ENCODE measurements at places on chromosomes 1 and 21.

DNA sequence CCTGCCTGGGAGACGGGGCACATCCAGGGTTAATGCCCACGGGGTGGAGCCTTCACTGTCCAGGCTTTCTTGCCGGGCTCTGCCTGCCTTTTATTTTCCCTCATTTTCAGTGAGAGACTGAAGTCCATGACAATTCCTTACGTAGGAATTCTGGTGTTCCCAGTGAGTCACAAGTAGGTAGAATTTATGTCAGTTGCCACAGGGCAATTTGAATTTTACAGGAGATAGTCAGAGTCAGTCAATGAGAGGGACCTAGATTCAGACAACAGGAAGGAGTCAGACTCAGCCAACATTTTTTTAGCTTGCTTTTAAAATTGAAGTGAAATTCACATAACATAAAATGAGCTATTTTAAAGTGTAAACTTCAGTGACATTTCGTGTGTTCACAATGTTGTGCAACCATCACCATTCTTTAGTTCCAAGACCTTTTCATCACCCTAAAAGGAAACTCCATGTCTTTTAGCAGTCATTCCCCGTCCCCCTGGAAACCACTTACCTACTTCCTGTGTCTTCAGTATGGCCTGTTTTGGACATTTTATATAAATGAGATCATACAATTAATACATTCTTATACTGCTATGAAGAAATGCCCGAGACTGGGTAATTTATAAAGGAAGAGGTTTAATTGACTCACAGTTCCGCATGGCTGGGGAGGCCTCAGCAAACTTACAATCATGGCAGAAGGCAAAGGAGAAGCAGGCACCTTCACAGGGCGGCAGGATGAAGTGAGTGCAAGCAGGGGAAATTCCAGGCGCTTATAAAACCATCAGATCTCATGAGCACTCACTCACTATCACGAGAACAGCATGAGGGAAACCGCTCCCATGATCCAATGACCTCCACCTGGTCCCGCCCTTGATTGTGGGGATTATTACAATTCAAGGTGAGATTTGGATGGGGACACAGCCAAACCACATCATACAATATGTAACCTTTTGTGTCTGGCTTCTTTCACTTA lies 14.6 kb downstream of the AJAP1 start:
- no peak for DNase-seq

GRCh38 chr1:189431447-189431846 lies 1046.2 kb downstream of the BRINP3 start:
- DNase-seq, result no peak

- no peak for DNase-seq
Measured at GRCh38 chr1:153921803-153922075, 1.0 kb downstream of the GATAD2B start.

- DNase-seq, result no peak
Measured at GRCh38 chr1:233656032-233656635, 42.2 kb downstream of the KCNK1 start.

GRCh38 chr1:165539306-165539705 lies 4.5 kb upstream of the LRRC52 start:
- DNase-seq, result no peak

DNA sequence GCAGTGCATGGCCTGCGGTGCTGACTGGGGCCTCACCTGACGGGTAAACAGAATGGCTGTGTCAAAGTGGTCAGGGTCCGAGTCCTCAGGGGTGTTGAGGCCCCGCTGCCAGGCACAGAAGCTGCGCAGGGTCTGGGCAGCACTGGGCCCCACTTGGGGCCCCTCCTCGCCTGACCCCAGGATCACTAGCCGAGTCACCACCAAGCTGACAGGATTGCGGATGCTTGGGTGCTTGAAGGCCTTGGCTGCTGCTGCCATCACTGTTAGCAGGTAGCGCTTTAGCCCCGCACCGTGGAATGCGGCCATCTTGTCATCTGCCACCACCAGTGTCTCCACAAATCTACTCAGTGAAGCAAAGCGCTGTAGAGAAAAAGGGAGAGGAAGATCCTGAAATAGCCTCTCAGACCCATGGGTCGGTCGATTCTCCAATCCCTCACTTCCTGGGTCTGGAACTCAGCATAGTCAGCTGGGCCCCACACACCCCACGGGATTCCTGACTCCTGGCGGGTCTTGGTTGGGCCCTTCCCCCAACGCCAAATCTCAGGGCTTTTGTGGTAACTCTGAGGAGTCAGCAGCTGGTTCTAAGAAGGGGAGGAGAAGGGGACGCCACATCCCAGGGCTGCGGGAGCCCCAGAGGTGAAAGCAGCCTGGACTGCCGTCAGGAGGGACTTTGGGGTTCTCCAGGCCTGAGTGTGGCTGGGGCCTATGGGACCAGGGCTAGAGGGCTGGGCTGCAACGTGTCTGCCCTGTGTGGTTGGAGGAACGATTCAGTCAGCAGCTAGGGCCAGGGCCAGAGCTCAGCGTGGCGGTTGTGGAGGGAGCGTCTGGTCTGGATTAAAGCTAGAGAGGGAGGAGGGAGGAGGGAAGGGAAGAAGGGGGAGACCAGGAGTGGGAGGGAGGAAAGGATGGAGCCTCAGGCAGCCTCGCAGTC lies 2.1 kb downstream of the ADAMTS4 start:
- DNase-seq, result no peak

- DNase-seq, result no peak
Measured at GRCh38 chr21:39483917-39484316, 32.1 kb downstream of the SH3BGR start.

- DNase-seq, result no peak
Measured at GRCh38 chr1:167927046-167927754, 9.3 kb upstream of the DCAF6 start.

DNA sequence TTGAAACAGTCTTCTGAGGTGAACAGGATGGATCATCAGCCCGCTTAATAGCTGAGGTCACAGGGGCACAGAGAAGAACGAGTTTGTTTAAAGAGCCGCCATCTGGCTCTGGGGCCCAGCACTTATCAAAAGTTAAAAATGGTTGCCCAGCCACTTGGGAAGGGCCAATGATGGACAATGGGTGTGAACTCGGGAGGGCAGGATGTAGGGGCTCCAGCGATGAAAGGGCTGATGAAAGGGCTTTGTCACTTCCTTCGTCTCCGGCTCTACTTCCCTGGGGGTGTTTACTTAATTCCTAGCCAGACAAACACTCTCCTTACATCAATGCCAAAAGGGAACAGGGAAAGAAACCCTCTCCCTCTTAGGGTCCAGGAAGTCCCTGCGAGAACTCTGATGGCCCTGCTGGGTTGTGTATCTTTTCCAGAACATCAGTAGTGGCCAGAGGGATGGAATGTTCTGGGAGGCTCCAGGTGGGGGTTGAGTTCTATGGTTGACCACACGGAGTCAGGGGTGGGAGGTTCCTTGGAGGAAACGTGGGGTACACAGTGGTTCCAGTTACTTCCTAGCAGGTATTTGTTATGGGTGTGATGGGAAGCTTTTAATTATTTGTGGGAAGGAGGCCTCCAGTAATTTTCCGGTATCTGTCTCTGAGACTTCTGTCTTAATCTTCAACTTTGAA lies 9.0 kb upstream of the ABCG1 start:
- no peak for DNase-seq

GRCh38 chr1:9816199-9816598 lies 7.6 kb downstream of the CLSTN1 start:
- DNase-seq, result no peak

GRCh38 chr1:90712153-90712856 lies 4.8 kb downstream of the BARHL2 start:
- no peak for DNase-seq

DNA sequence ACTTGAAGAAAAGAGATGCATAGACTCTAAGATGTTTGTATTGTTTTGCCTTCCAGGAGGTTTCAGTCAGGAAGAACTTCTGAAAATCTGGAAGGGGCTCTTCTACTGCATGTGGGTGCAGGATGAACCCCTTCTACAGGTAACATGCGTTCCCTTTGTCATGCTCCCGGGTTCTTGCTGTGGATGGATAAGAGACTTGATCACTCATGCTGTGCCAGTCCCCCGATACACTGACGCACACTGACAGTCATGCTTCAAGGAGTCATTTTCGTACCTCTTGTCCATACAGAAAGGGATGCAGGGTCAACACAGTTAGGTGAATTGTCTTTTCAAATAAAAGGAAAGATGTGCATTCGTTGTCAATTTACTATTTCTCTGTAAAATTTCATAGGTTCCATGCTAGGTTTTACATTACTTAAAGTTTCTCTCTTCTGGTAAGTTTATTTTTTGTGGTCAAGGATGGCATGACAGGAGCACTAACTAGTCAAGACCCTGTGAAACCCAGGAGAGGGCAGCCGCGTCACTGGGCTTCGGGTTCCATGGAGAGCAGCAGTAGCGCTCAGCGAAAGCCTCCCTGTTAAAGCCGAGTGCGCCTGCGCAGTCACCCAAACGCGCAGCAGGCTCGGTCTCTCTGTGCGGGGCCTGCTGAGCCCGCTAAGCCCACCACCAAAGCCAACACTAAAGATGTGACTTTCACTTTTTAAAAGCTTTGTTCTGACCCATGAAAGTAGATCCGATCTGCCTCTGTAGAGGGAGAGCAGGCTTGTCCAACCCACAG lies 10.7 kb downstream of the RRP1B start:
- no peak for DNase-seq

All from 8988T (cell line).